Activated B cell treated with CpG ODN at 0.5 μM for 24 hours (primary cell): ENCODE measurements at places on chromosomes 16 and 17. TPM values are rescaled to one million over a fixed set of nuclear protein-coding genes. Genes with fewer than 3 reads are reported as not detected.
A peak's percentile ranks its signal among the peaks of the same experiment; 100 is the strongest.

Gene PRRT2
- 0.11 and 0.54 TPM in 2 replicates for total RNA-seq

Gene C16orf89
- not detected in 2 replicates for total RNA-seq

- no peaks in the 10 kb centered on the region for H3K4me1 ChIP-seq
- no peak for DNase-seq
- H3K27ac ChIP-seq: no peak overlapping the region
- H3K4me3 ChIP-seq: no peak overlapping the region
- H3K36me3 ChIP-seq: no peaks in the 10 kb centered on the region
- peaks cover 2% of the 10 kb centered on the region for H3K27me3 ChIP-seq
Observed at GRCh38 chr16:81279392-81279791, 35.4 kb upstream of the GAN start.

DNA sequence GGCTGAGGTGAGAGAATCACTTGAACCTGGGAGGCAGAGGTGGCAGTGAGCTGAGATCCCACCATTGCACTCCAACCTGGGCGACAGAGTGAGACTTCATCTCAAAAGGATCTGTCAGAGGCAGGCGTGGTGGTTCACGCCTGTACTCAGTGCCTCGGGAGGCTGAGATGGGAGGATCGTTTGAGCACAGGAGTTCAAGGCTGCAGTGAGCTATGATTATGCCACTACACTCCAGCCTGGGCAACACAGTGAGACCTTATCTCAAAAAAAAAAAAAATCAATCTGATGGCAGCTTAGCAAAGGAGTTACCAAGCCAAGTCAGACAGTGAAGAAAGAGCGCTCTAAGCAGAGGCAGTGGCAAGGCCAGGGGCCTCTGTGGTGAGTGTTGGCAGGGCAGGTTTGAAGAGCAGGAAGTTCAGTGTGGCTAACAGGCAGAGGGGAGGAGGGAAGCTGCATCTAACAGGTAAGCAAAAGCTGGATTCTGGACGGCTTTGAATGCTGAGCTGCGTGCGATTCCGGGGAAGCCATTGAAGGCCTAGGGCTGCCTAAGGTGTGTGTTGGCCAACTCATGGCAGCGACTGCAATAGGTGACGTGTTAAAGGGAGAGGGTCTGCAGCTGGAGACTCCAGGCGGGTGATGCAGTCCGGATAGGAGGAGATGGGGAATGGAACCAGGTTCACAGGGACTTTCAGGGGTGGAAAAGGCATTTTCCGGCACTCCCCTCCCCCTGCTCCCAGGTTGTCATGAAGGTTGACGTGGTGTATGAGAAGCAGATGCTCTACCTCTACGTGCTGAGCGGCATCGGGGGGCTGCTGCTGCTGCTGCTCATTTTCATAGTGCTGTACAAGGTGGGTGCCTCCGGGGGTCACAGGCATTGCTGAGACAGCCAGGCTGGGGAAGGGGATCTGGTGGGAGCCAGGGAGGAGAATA, 7.0 kb downstream of the ZNF768 start:
- no peak for DNase-seq
- H3K27ac ChIP-seq: no peak overlapping the region
- H3K27me3 ChIP-seq: no peaks in the 10 kb centered on the region
- H3K4me1 ChIP-seq: no peaks in the 10 kb centered on the region
- H3K4me3 ChIP-seq: no peak overlapping the region

Gene CD79B
- 706 and 757 TPM in 2 replicates for total RNA-seq

DNA sequence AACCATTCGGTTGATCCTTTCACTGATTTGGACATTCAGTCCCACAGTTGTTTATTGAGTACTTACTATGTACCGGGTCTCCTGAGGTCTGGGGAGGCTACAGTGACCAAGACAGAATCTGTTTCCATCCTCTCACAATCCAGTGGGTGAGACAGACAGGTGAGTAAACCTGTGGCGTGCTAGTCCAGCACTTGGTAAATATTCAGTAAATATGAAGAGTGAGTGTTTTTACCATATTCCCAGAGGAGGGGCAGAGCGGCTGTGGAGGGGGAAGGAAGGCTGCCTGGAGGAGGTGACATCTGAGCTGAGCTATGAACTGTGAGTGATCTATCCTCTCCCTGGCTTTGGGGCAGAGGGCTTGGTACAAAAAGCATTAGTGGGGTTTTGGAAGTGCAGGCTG, 31.4 kb downstream of the CCR7 start:
- H3K27me3 ChIP-seq: no peaks in the 10 kb centered on the region
- peak overlapping the region; percentile 93 for H3K27ac ChIP-seq
- peak overlapping the region; percentile 71 for H3K4me3 ChIP-seq
- H3K36me3 ChIP-seq: no peaks in the 10 kb centered on the region
- DNase-seq: no peak

Gene E4F1
- total RNA-seq: 29.9 and 31.3 TPM in 2 replicates

DNA sequence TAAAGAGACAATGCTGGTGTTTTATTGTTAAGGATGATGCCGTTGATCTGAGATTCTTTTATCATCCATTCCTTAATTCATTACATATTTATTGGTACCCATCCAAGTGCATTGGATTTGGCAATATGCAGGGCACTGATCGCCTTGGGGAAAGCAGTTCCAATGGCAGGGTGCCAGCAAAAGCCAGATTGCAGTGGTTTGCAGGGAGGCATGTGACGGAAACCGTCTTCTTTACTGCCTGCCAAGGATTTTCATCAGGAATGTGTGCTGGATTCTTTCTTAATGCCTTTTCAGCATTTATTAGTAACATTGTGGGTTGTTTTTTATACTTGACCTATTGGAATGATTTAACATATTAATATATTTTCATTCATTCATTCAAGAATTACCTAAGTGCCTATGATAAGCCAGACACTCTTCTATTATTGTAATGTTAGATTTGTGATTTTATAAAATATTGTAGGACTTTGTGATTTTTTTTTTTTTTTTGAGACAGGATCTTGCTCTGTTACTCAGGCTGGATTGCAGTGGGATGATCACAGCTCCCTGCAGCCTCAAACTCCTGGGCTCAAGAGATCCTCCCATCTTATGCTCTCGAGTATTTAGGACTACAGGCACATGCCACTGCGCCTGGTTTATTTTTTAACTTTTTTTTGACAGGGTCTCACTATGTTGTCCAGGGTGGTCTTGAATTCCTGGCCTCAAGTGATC, 93.4 kb upstream of the TNRC6A start:
- no peak overlapping the region for H3K27ac ChIP-seq
- H3K4me3 ChIP-seq: no peak overlapping the region
- H3K4me1 ChIP-seq: no peaks in the 10 kb centered on the region
- H3K36me3 ChIP-seq: no peaks in the 10 kb centered on the region

GRCh38 chr17:27491713-27492190, 35.5 kb downstream of the KSR1 start:
- peaks cover 41% of the 10 kb centered on the region for H3K4me1 ChIP-seq
- H3K36me3 ChIP-seq: peaks cover 6% of the 10 kb centered on the region
- no peak overlapping the region for H3K27ac ChIP-seq
- no peak overlapping the region for H3K4me3 ChIP-seq

Gene GPRC5B
- 0.07 TPM in 1 of 2 replicates, not detected in the other for total RNA-seq

Gene PRR29
- not detected in 2 replicates for total RNA-seq

DNA sequence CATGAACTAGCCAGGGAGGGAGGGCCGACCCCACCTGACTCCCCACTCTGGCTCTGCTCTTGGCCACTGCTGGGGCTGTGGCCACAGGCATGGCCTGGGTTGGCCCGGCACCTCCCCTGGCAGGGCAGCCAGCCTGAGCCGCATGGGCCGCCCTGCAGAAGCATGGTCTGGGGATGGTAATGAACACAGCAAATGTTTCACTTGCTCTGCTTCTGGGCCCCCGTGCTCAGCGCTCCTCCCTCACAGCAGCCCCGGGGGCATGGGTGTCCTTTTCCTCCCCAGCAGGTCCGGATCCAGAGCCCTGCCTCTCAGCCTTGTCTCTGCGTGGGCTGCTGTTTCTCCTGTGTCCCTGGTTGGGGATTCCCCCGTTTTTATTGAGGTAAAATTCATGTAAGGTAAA, 30.9 kb upstream of the KCNJ12 start:
- H3K27ac ChIP-seq: no peak overlapping the region
- H3K4me3 ChIP-seq: peak overlapping the region; percentile 15
- no peaks in the 10 kb centered on the region for H3K36me3 ChIP-seq
- no peak for DNase-seq
